Pancreas (tissue), 10 donors: ENCODE measurements at places on chromosomes 12 and 14. TPM values are rescaled to one million over a fixed set of nuclear protein-coding genes. Genes with fewer than 3 reads are reported as not detected.
A peak's percentile ranks its signal among the peaks of the same experiment; 100 is the strongest.

DNA sequence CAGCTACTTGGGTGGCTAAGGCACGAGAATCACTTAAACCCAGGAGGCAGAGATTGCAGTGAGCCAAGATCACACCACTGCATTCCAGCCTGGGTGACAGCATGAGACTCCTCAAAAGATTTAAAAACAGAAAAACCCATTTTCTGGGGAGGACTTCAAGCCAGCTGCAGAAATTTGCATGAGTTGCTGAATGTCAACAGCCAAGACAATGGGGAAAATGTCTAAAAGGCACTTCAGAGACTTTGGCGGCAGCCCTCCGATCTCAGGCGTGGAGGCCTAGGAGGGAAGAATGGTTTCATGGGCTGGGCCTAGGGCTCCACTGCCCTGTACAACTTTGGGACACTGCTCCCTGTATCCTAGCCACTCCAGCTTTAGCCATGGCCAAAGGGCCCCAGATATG, 177.8 kb upstream of the C14orf180 start:
- no peak for DNase-seq

- no peak for DNase-seq
Measured at GRCh38 chr12:42790761-42791151, 201.2 kb upstream of the PRICKLE1 start.

DNA sequence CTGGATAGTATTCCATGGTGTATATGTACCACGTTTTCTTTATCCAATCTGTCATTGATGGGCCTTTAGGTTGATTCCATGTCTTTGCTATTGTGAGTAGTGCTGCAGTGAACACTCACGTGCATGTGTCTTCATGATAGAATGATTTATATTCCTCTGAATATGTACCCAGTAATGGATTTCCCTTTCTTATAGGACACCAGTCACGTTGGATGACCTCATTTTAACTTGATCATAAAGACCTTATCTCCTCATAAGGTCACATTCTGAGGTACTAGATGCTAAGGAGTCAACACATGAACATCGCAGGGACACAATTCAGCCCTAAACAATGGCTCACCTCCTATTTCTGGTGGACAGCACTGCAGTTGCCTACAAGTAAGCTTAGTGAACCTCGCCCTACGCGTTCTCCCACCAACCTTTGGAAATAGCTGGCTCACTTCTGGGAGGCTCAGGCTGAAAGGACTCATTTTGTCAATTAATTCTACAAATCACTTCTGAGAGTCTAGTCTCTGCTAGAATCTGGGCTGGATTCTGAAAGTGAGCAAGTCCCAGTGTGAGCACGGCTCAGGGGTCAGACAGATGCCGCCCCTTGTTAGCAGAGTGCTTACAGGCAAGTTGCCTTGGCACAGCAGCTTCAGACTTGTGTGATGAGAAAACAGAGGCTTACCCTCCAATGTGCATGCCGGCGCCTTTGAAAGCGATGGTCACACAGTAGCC, 183.8 kb upstream of the GSC start:
- DNase-seq, result no peak

GRCh38 chr12:2583091-2583497, 211.7 kb upstream of the FKBP4 start:
- peak; percentile 21 for DNase-seq

Gene IGFBP6
- polyA plus RNA-seq, result 24.5 TPM
